DMS153 (cell line): ENCODE measurements at places on chromosomes 1 and 21.

DNA sequence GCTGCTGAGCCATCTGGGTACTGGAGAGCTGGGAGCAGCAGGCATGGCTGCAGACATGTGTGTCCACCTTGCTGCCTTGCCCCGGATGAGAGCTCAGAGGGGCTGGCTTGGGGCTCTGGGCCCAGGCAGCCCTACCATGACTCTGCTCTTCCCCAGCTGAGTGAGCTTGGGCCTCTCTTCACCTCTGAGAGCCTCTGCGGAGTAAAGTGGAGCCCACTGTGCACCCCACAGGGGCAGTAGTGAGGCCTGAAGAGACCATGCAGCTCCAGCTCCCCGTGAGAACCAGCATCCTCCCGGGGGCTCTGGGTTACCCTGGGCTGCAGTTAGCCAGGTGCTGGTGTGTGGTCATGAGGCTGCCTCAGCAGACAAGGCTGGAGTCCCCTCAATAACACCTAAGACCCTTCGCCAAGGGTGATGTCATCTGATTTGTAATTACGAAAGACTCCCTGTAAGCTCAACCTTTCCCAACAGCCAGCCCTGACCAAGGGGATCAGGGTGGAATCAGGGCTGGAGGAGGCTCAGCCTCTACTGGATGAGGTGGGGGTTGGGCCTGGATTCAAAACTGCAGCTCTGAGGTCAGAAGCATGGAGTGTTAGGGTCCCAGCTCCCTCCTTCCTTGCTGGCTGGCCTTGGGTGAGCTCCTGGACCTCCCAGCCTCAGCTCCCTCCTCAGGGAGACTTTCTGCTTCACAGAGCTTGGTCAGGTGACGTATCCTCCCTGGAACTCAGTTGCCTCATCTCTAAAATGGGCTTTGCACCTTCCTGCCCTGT is 308.0 kb downstream of the MATN1 start:
- DNase-seq = no peak

- no peak for DNase-seq
Measured at GRCh38 chr1:17065666-17066065, 11.8 kb upstream of the SDHB start.

DNA sequence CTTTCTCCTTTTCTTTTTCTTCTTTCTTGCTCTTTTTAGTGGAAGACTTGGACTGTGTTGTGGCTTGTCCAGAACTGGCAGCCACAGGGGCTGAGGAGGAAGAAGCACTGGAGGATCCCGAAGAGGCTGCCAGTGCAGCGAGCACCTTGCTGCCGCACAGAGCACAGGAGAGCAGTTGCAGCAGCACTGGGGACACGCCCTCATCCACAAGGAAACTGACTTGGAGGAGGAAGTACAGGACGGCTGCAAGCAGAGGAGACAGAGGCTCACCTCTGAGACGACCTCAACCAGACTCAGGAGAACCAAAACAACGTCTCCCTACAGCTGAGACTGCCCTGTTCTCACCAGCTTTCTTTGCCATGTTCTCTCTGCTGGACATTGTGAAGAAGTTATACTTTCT is 88.9 kb downstream of the UBR4 start:
- DNase-seq = no peak

DNA sequence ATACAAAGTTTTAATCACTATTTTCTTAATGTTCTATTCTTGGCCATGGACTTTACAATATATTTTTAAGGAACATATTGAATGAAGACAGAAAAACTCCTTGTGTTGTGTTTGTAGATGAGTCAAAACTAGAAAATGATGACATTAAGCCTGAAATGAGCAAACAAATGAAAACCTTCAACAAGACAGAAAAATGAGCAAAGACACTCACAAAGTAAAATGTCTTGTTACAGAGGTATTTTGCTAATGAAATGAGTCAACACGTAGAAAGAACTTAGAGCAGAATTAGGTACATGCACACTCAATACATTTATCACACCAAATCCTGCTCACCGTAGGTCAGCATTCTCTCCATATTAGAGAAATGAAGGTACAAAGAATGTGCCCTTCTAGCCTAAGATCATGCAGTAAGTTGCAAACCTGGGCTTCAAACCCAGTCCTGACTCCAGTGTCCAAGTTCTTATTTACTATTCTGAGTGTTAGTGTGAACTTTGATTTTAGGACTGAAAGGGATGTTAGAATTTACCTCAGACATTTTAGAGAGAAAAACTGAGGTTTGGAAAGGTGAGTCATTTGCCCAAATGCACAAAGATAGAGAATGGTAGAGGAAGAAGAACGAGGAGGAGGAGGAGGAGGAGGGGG is 133.9 kb upstream of the SGIP1 start:
- DNase-seq = no peak

DNA sequence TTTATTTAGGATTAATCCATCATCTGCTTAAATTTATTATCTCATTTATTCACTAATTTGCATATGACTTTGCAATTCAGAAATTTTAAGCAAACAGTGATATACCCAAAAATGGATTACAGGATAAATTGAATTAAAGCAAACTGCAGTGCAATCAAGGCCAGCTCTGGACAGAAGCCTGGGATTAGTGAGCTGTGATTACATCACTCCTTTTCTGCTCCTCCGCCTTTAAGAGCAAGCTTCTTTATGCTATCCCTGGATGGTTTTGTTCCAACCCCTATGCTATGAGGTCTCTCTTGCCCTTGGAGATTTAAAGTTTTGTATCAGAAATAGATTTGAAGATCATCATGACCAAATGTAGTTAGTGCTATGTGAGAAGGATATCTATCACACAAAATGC is 32.6 kb downstream of the GPR52 start:
- DNase-seq = no peak

DNA sequence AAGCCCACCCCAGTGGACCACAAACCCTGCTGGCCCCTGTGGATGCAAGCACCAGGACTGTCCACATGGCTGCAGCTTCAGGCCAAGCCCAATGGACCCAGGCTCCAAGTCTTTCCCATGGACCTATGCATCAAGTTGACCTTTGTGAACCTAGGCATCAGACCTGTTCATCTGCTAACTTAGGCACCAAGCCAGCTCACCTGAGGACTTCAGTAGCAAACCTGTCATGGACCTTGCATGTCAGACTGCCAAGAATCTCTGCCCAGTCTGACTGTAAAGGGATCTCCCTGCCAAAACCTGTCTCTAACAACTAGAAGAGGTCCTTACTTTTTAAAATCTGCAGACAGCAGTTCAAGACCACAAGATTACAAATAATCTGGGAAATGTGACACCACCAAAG is 37.8 kb downstream of the FMO3 start:
- no peak for DNase-seq

DNA sequence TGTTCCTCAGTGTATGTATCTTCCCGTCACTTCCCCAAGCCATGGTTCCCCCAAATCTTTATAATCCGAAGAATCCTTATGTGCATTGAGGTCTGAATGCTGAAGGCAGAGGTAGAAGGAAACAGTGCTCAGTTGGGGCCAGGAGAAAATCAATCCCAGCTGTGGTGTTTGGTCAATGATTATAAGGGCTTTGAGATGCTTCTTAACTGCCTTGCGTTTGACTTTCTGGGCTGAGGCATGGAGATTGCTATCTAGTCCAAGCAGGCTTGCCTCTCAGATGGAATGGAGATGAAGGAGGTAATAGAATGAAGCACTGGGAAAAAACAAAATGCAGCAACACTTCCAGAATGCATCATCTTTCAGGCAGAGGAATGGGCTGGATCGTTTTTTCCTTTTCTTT is 3.6 kb upstream of the MAP1LC3C start:
- DNase-seq = no peak

DNA sequence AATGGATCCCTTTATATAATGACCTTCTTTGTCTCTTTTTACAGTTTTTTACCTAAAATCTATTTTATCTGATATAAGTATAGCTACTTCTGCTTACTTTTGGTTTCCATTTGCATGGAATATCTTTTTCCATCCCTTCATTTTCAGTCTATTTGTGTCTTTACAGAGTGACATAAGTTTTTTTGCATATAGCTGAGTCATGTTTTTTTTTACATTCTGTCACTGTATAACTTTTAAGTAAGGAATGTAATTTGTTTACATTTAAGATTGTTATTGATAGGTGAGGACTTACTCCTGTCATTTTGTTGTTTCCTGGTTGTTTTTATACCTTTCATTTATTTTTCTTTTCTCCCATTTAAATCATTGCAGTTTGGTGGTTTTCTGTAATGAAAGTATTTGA is 402.7 kb upstream of the ADGRL2 start:
- no peak for DNase-seq

GRCh38 chr1:10788592-10789006 is 7.8 kb downstream of the CASZ1 start:
- DNase-seq = no peak

DNA sequence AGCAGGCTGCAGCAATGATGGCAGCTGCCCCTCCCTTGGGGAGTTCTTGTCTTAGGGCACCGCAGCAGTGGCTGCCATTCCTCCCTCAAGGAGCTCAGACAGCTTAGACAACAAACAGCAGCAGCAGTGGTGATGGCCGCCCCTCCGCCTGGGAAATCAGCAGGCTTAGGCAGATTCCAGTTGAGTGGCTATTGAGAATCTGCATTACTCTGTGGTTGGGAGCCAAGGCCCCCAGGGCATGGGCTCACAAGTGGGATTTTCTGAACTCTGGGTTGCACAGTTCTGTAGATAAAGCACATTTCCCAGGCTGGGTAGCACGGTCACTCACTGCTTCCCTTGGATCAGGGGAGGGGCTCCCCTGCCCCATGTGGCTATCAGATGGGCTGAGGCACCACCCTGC is 1280.7 kb upstream of the TMPRSS15 start:
- no peak for DNase-seq

DNA sequence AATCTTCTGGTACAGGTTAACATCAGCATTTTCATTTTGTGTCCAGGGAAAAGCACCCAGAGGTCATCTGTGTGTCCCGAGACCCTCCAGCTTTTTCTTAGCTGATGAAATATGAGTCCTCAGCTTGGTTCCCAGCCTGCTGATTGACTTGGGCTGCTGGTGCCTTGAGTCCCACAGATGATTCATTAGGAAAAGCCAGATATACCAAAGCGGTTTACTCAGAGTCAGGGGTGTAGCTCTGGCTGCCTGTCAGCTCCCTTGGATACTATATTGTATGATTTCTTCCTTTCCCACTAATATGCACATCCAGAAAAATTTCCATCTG is 43.7 kb upstream of the MAB21L3 start:
- DNase-seq = no peak

GRCh38 chr1:192602757-192603156 is 27.2 kb downstream of the RGS1 start:
- DNase-seq = no peak

GRCh38 chr1:117821774-117822482 is 107.5 kb downstream of the GDAP2 start:
- peak; percentile 3 for DNase-seq
